Hindlimb muscle (tissue), 1 donor: ENCODE measurements at places on chromosomes 5 and 9. TPM values are rescaled to one million over a fixed set of nuclear protein-coding genes. Genes with fewer than 3 reads are reported as not detected.

Gene GRM6
- polyA plus RNA-seq, result 0.72 TPM

Gene LRRC8A
- 20.8 TPM for polyA plus RNA-seq

Gene HACD4
- 1.4 TPM for polyA plus RNA-seq

Gene KCNV2
- polyA plus RNA-seq, result 0.12 TPM

Gene PRUNE2
- 10.6 TPM for polyA plus RNA-seq

Gene S1PR3
- 24.3 TPM for polyA plus RNA-seq

Gene PCDHGB7
- 9.9 TPM for polyA plus RNA-seq

GRCh38 chr5:179400020-179400419 is 54.8 kb upstream of the ADAMTS2 start:
- DNase-seq, result no peak

GRCh38 chr9:34541540-34541939 is 18.8 kb upstream of the ENHO start:
- DNase-seq, result no peak

- peak; percentile 83 for DNase-seq
Measured at GRCh38 chr9:81613002-81613812, 76.1 kb downstream of the TLE1 start.

- DNase-seq, result no peak
Measured at GRCh38 chr5:123059455-123059854, 22.9 kb upstream of the PPIC start.

DNA sequence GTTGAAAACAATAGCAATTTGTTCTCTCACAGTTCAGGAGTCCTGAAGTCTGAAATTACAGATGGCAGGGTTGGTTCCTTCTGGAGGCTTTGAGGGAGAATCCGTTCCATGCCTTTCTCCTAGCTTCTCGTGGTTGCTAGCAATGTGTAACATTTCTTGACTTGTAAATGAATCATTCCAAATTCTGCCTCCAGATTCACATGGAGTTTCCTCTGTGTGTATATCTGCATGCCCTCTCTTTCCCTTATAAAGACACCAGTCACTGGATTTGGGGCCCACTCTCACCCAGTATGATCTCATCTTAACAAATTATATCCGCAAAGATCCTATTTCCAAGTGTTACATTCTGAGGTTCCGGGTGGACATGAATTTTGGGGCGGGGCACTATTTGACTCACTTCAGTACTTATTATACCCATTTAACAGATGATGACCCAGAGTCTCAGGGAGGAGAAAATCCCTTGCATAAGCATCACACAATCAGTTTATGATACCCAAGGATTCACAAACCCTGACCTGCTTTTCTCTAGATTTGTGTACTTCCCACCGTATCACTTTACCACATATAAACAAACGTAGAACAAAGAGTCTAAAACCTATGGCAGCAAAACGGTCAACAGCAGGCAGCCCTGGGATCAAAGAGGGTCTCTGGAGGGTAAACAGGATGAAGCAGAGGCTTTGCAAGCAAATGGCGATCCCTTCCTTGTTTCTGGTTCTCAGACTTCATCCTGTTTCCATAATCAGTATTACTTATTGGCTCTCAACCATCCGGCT is 93.7 kb downstream of the C9orf152 start:
- no peak for DNase-seq

GRCh38 chr9:20702570-20702969 is 18.5 kb downstream of the FOCAD start:
- no peak for DNase-seq

- no peak for DNase-seq
Measured at GRCh38 chr9:106286249-106286648, 576.7 kb upstream of the ZNF462 start.

DNA sequence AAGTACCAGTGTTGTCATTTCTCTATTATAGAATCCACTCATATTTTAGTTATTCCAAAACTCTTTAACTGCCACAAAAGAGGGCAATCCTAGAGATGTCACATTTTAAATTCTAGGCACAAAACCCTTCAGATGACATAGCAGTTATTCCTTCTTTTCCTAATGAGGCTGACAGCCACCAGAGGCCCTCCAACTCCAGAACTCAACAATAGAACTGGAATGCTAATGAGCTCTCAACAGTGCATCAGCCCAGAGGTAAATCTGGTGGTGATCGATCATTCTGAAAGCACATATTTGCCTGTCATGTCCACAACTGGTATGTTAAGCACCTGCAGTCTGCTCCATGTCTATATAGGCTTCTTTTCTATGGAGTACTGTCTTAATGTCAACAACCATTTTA is 40.2 kb upstream of the RAB3C start:
- DNase-seq, result no peak

DNA sequence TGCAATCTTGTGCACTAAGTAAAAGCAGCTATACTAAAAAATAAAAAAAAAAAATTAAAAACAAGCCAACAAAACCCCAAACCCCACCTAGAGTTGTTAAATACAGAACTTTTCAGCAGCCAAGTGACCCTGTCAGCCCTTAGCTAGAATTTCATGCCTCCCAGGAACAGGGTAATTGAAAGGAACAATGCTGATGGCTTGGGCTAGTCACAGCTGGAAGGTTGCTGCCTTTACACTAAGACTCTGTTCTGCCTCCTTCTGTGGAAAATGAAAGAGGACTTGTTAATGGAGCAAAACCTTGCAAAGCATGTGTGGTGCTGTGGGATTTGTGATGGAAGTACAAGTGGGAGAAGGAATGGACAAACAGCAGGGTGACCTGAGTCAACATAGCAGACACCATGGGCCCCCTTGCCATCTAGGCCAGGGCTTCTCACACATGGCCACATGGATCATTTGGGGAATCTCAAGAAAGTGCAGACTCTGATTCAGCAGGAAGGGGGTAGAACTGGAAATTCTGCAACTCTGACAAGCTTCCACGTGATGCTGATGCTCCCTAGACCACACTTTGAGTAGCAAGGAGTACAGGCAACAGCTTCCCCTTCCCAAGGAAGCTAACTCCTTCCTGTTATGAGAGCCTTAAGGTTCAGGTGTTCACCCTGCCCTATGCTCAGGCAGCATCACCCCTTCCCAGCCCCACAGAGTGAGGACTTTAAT is 14.9 kb upstream of the TMEM252 start:
- no peak for DNase-seq

DNA sequence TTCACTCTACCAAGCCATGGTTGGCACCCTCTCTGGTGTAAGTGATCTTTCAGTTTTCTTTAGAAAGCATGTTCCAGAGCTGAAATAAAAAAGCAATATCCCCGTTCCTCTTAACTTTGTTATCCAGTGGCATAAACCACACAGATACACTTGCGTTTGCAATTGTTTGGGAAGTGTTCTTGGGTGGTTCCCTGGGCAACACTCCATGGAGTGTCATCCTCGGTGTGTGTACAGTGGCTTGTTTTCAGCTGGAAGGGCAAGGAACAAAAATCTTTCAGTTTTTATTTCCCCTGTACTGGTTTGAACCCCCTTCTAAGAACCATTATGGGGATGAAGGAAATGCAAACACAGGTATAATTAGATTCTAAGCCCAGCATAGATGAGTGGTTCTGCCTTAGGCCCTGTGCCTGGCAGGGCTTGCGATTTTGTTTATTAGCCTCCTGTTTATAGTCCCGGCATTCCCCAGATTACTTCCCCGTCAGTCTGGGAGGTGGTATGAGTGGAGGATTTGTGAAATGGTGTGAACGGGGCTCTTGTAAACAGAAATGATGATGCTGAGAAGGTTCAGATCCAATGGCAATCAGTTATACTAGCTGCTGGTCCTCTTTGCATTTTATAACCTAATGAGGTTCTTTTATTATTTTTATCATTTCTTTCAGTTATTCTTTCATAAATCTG is 76.0 kb upstream of the CD180 start:
- DNase-seq, result no peak

GRCh38 chr5:181039931-181040630 is at the start of gene BTNL9:
TSS of gene BTNL9 (plus strand) at chr5:181040266. CDS start at chr5:181045490, 5,224 bp downstream.
- DNase-seq, result no peak

GRCh38 chr5:82851471-82851870 is 225.7 kb downstream of the TMEM167A start:
- DNase-seq, result peak; percentile 34

- DNase-seq, result no peak
Measured at GRCh38 chr5:137051161-137051560, 448.0 kb downstream of the SPOCK1 start.

- no peak for DNase-seq
Measured at GRCh38 chr9:8365466-8366160, 566.0 kb upstream of the DMAC1 start.

- DNase-seq, result no peak
Measured at GRCh38 chr5:123157791-123158581, 68.9 kb downstream of the PRDM6 start.

DNA sequence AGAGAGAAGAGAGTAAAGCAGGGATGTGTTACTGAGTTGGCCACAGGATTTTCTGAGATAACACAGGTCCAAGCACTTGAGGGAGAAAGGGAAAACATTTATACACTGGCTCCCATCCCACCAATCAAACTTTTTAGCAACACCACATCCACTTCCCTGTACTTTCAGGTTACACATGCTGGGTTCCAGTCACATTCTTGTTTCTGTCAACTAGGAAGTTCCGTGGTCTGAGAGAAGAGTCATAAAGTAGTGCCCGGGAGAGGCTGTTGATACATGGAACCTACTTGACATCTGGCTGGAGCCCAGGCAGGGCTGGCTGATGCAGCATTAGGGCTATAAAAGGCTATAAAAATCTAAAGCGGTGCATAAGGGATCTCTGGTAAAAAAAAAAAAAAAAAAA is 473.9 kb upstream of the COX7C start:
- DNase-seq, result no peak

DNA sequence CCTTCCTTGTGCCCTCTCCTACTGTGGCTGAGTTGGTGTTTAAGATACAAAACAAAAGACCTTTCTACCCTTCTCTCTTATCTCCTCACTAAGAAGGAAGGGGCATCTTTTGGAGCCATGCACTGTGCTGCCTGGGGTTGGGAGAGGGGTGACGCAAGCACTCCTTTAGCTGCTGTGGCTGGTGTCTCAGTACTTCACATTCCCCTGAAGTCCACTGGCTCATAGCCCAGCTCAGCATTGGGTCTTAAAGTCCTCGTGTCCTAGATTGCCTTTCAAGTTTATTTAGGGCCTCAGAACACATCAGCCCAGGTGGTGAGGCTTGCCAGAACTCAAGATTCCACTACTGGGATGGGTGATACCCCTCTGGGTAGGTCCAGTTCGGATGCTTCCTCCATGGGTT is 325.9 kb upstream of the CYLC2 start:
- no peak for DNase-seq

DNA sequence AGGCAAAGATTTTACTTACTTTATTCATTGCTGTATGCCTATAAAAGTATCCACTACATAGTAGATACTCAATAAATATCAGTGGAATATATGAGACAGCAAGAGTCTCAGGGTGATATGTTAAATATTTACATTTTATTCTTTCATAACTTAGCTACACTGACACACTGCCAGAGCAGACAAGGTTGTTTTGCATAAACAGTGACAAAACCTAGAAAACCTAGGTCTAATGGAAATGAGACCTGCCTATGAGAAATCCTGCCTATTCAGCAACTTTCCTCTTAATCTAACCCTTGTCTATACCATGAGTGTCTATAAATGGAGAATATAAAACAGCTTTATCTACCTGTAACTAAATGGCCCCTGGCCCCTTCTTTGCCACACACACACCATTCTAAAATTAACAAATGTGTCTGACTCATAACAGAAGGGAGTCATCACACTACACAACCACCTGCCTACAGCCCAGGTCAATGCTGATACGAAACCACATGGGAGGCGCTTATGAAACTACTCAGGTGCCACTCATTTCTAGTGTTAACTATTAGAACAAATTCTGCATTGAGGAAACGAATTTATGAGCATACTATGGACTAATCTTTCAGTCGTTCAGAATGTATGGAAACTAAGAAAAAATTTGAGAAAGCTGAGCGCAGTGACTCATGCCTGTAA is 60.3 kb downstream of the UBAP2 start:
- DNase-seq, result no peak

- DNase-seq, result no peak
Measured at GRCh38 chr9:85528142-85528541, 213.6 kb downstream of the AGTPBP1 start.

DNA sequence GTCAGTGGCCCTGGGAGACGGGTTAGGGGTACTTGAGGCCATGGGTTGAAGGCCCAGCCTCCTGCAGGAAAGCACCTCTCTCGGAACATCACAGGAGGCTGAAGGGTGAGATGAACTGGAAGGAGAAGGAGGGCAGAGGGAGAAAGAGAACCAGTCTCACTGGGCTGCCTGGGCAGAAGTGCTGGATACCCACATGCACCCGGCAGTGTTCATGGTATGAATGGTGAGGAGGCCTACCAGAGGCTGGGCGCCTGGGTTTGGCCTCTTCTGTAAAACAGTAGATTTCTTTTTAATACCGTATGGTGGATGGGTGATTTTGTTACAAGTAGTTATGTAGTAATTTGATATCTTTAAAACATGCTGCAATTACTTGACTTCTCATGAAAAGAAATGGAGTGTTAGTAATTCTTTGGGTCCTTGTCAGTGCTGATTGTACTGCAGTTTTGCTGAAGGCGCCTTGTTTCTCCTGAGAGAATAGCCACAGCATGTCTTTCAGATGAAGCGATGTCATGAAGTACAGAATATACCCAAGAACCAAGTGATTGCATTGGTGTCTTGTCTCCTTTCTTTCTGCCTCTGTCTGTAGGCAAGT is 258.6 kb downstream of the FANCC start:
- no peak for DNase-seq

- no peak for DNase-seq
Measured at GRCh38 chr5:16808021-16808420, 128.1 kb downstream of the MYO10 start.

- no peak for DNase-seq
Measured at GRCh38 chr5:108711898-108712297, 35.8 kb upstream of the FER start.

- peak; percentile 48 for DNase-seq
Measured at GRCh38 chr5:118553662-118554061, 434.7 kb downstream of the DTWD2 start.

DNA sequence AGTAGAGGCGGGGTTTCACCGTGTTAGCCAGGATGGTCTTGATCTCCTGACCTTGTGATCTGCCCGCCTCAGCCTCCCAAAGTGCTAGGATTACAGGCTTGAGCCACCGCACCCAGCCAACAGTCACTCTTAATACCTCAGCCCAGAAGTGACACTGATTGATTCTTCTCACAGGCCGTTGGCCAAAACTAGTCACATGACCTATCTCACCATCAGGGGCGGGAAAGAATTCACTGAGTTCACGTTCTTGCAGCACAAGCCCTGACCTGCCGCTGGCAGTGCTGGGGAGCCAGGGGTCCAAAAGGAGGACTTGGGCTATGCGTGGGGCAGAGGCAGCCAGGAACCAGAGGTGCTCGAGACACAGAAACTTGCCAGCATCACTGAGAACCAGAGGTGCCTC is 55.0 kb upstream of the CPLX2 start:
- DNase-seq, result no peak

GRCh38 chr5:29795096-29795652 is 1398.3 kb upstream of the CDH6 start:
- no peak for DNase-seq

DNA sequence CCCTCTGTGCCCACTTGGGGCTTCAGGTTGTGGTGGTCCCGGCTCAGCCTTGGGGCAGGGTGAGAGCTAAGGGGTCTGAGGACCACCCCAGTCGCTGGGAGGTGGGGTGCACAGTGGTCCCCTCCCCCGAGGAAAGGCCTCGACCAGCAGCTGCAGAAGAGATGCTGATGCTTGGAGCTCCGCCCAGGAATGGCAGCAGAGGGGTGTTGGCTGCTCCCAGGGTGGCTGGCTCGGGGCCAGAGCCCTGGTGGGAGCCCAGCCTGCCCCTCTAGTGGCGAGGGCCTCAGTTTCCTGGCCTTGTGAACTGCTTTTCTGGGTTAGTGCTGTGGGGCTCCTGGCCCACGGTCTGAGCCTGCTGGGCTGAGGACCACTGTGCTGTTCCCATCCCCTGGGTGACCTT is 1.2 kb downstream of the DIPK1B start:
- no peak for DNase-seq

- no peak for DNase-seq
Measured at GRCh38 chr5:154333016-154333415, 112.8 kb upstream of the SAP30L start.
